ENCODE measurements at places on chromosomes 16 and 17. TPM values are rescaled to one million over a fixed set of nuclear protein-coding genes. Genes with fewer than 3 reads are reported as not detected.

GRCh38 chr17:151886-152859 is 14.8 kb downstream of the SCGB1C2 start:
- no peak for DNase-seq

GRCh38 chr16:59385959-59386358 is 651.8 kb upstream of the GOT2 start:
- peak; percentile 43 for DNase-seq

- peak; percentile 83 for DNase-seq
Measured at GRCh38 chr17:69525920-69526841, 111.7 kb downstream of the MAP2K6 start.

- DNase-seq, result no peak
Measured at GRCh38 chr17:41003926-41004325, 4.2 kb upstream of the KRTAP3-2 start.

DNA sequence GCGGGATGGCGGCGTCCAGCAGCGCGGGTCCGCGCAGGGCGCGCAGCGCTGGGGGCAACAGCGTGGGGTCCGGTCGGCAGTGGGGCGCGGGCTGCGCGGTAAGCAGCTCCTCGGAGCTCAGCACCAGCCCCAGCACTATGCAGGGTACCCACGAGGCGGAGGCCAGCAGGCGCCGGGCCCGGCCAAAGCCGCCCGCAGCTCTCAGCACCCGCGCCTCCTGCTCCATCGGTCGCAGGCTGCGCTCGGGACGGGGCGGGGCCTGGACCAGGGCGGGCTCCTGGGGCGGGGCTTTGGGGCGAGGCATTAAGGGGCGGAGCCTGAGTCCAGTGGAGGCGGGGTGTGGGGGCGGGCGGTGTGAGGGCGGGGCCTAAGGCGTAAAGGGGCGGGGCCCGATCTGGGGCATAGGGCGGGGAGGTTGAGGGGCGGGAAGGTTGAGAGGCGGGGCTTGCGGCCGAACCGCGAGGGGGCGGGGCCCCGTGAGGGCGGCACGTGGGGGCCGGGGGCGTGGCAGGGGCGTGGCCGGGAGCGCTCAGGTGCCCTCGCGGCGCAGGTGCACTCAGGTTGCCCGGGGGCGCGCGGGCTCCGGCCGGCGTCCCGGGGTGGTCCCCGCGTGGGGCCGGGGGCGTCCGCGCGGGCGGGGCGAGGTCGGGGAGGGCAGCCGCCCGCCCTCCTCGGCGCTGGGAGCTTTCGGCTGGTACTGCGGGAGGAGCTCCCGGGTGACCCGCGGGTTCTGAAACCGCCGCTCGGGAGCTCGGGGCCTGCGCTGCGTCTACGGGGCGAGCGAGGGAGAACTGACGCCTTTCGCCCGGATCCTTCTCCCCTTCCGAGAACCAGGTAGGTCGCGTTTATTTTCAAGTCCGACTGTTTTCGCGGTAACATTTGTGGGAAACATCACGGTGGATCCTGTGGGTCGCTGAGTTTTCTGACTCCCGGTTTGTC is 1.4 kb upstream of the SLC22A31 start:
- DNase-seq, result no peak

- no peak for DNase-seq
Measured at GRCh38 chr16:24151482-24151939, 104.6 kb upstream of the CACNG3 start.

DNA sequence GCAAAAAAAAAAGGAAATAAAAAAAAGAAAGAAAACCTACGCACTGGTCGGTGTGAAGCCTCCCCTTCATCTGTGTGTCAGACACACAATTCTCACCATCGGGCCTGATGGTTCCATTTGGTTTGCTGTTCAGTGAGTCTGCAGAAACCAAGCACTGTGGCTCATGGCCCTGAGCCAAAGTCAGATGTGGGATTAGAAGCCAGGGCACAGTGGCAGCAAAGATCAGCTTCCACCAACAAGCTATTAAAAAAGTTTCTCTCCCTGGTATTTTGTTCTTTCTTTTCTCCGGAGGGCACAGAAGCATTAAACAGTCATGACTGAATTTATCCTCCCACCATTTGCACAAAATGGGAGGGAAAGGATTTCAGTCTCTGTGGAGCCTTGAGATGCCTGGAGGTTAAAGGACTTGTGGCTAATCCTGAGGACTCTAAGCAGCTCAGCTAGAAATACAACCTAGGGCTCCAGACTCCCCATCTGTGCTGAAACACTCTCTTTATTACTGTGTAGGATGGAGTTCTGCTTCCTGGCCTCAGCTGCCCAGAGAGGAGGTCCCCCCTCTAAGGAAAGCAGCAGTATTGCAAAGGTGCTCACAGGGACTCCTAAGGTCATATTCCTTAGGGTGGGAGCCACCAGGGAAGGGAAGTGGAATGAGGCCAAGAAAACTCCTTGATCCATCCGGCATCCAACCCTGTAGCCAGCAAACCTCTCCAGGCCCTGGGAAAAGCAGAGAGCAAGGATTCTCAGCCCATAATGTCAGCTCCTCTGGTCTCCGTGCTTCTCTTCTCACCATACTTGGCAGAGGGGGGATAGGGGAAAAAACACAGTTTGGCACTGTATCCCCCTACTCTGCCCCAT is 28.2 kb downstream of the SLC39A11 start:
- peak; percentile 39 for DNase-seq

DNA sequence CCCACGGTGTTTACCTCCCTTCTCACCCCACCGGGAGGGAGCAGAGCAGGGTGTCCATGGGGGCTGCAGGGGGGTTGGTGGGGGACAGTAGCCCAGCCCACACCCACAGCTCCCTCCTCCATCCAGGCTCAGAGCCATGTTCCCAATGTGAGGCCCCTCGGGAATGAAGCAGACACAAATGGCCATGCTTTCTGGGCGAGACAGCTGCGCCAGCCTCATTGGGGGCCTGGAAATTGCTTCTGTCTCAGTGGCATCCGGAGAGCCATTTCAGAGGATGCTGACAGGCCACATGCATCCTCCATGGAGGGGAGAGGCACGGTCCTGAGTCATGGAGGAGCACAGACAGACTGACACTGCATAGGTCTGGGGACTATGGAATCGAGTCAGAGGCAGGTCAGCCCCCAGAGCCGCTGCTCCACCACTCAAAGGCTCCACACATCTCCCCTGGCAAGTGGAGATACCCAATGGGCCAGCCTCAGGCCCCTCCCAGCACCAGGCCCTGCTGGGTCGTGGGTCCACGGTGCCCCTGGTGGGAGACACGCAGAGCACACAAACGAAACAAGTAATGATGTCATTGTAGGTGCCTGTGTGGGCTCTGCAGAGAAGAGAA is 59.6 kb upstream of the ENPP7 start:
- DNase-seq, result peak; percentile 20

DNA sequence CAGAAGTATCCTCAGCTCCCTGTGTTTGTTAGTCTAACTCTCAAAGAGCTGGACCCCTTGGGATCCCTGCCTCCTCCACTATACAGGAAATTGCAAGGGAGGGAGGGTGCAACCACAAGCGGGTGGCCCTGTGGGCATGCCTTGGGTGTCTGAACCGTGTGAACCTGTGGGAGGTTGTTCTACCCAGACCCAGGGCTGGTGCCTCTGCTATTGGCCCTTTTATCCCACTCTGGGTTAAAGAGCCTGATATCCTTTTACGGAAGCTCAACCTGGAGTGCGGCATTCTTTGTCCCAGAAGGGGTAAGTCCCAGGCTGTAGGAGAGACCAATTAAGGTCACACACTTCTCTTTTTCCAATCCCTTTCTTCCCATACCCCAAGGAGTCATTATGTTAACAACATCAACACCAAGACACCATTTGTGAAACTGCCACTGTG is 53.4 kb downstream of the ARSG start:
- DNase-seq, result no peak

- DNase-seq, result no peak
Measured at GRCh38 chr16:56956076-56956475, 5.7 kb upstream of the CETP start.

DNA sequence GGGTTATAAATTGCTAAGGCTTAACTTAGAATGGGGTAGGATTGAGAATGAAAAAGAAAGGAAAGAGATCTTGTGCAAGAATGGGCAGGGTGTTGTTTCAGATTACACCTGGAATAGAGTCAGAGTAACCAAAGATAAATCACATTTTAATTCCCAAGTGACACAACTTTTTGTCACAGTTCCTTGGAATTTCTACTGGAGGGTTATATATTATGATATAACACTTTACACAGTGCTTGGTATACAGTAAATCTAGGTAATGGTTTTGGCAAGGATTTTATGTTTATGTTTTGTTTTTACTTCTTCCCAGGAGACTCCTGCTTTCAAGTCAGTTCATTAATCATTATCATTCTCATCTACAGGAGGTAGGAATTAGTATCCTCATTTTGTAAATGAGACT is 115.7 kb upstream of the KCNJ16 start:
- no peak for DNase-seq

GRCh38 chr17:50693036-50693682 is 14.6 kb downstream of the ANKRD40 start:
- no peak for DNase-seq

DNA sequence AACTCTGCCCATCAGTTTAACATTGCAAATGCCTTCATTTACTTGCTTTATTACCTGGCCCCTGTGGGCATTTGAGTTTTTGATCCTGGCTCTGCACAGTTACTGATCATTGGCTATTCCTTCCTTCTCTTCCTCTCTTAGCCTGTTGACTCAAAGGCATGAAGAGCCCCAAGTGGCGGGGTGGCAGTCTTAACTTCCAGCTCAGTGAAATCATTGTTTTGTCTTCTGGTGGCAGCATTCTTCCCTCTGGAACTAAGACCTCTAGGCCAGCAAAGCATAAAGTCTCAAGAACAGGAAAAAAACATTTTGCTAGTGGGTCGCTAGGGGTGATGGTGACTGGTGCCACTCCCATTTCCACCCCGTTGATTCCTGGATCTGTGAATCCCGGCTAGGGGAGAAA is 52.3 kb upstream of the MRTFB start:
- DNase-seq, result no peak

- DNase-seq, result peak; percentile 81
Measured at GRCh38 chr16:72179204-72179970, 7.4 kb upstream of the PMFBP1 start.

DNA sequence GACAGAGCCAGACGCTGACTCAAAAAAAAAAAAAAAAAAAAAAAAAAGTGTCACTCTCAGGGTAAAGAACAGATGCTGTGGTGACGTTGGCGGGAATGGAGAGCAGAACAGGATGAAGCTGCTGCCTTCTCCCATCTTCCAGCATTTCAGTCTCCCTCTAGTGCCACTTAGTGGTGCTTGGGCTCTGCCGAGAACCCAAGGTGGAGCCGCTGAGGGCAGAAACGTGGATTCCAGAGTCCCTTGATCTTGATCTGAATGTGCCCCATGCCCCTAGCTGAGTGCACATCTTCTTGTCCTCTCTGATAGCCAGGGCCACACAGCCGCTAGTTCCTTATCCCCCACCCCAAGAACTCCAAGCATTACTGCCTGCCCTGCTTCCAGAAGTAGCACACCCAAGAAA is 43.2 kb upstream of the FA2H start:
- no peak for DNase-seq

DNA sequence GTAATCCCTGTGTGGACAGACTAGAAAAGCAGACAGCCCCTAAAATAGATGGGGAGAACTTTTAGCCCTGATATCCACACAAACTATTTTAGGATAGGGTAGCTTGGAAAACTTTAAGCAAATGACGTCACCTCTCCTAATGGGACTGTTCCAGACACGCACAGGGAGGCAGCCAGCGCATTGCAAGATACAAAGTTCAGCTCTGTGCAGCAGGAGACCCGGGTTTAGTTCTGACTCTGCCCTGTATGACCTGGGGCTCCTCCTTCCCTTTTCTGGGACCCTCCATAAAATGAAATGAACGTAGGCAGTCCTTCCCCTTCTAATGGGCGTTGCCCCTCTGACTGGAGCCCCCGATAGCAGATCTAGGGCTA is 6.3 kb downstream of the ZNF689 start:
- no peak for DNase-seq

- DNase-seq, result no peak
Measured at GRCh38 chr16:57615813-57616212, 12.6 kb upstream of the ADGRG1 start.

DNA sequence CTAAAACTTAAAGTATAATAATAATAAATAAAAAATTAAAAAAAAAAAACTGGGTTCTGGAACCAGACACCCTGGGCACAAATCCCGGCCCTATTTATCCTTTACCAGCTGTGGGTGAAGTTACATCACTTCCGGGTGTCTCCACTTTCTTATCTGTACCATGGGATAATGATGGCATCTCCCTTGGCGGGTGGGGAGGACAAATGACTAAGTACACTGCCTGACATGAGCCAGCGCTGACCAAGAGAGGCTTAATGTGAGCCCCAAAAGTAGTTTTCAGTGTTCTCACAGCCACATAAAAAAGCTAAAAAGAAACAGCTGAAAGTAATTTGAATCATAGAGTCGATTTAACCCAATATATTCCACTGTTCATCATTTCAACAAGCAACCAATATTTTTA is 424.9 kb downstream of the SOX9 start:
- no peak for DNase-seq

DNA sequence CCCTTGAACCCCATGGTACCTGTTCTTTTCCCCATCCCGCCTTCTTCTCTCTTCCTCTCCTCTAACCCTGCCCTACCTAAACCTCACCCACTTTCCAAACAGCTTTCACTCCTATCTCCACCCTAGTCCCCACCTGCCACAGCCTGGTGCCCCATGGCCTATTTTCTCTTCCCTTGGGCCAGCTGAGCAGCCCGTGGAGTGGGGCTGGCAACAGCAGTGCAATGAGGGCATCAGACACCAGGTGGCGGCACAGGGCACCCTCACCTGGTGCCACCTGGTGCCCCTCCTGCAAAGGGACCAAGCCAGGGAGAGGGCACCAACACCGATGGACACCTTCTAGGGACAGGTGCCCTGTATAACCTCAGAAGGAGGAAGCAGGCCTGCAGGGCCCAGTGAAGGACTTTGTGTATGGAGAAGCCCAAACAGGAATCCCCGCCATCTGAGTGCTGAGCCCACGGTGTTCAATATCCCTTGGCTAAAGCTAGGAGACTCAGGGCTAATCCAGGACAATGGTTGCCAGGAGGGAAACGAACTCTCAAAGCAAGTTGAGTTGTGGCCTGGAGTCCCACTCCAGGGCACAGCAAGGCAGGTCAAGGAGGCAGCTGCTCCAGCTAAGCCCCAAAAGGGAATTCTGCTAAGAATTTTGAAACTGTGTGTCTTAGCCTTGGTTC is 4.0 kb upstream of the ABCC3 start:
- DNase-seq, result no peak

Gene AHSP
- polyA plus RNA-seq, result 16.7 TPM

Gene HSD11B2
- 14.5 TPM for polyA plus RNA-seq

Gene SLC16A3
- polyA plus RNA-seq, result 32.7 TPM

Gene KIF18B
- 8.3 TPM for polyA plus RNA-seq

Gene PDE6G
- 2.8 TPM for polyA plus RNA-seq

Gene RASL10B
- polyA plus RNA-seq, result 3.1 TPM

Gene YWHAE
- polyA plus RNA-seq, result 826 TPM

Gene CNGB1
- polyA plus RNA-seq, result 0.03 TPM

Gene AOC3
- polyA plus RNA-seq, result 23.6 TPM

Gene TNS4
- polyA plus RNA-seq, result not detected

Gene TLCD2
- polyA plus RNA-seq, result 8.0 TPM

Gene DPEP3
- not detected for polyA plus RNA-seq

Gene EPX
- 0.34 TPM for polyA plus RNA-seq

Gene SLC25A11
- 55.9 TPM for polyA plus RNA-seq

Measured in muscle of leg (tissue), 16 donors.